COLO829 (cell line): ENCODE measurements at places on chromosomes 7 and 10.

DNA sequence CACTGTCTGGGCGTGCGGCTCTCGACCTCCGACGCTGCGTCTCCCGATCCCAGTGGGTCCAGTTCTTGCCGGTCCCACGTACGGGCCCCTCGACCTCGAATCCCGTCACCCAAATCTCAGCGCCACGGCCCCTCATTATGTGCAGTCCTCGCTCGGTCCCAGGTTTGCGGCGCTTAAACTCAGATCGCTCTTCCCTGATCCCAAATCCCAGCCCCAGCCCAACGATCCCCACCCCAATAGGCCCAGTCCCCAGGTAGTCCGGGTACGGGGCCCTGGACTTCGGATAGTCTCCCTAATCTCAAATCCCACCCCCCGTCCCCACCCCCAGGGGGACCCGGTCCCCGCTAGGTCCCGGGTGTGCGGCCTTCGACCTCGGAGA, 666 bp downstream of the HNRNPF start:
- no peak for DNase-seq

DNA sequence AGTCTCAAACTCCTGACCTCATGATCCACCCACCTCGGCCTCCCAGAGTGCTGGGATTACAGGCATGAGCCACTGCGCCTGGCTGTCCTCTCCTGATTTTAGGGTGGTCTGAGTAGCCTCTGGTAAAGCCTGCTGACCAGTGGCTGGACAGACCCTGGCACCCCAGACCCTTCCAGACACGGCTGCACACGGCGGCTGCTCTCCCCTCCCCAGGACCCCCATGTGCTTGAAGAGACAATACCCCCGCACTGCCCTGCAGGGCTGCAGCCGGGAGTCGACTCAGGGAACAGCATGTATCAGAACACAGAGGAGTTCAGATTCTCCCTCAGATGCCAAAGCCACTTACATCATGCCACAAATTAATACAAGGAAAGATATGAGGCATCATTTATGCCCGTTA, 58.3 kb upstream of the CFAP46 start:
- no peak for DNase-seq

GRCh38 chr10:23099816-23100215, 4.4 kb downstream of the MSRB2 start:
- no peak for DNase-seq

GRCh38 chr7:110442381-110442837, 648.5 kb upstream of the LRRN3 start:
- peak; percentile 48 for DNase-seq

GRCh38 chr7:21898265-21898930, 47.3 kb downstream of the CDCA7L start:
- DNase-seq: no peak

DNA sequence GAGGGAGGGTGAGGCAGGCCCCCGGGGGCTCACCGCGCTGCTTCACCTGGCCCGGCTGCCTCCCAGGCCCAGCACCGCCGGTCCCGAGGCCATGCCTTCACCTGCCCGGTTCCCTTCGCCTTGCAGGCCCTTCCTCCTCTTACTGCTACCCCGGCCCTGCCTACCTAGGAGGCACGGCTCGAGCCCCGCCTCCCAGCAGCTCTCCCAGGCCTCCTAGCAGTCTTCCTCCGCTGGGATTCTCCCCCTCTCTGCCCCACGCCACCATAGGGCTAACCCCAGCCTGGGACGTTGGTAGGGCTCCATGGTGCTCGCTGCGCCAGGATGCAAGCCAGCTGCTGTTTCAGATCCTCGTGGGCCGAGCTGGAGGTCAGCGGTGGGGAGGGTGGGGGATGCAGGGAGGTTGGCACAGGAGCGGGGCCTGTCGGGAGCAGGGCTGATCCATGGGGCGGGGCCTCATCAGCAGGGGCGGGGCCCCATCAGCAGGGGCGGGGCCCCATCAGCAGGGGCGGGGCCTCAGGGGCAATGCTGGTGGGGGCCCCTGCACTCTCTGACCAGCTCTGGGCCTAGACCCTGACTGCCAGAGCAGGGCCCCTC, 63.3 kb downstream of the RASGEF1A start:
- DNase-seq: no peak

- DNase-seq: no peak
Measured at GRCh38 chr7:117800406-117800805, 72.8 kb downstream of the CTTNBP2 start.

- DNase-seq: no peak
Measured at GRCh38 chr7:22002726-22003125, 57.0 kb upstream of the CDCA7L start.

DNA sequence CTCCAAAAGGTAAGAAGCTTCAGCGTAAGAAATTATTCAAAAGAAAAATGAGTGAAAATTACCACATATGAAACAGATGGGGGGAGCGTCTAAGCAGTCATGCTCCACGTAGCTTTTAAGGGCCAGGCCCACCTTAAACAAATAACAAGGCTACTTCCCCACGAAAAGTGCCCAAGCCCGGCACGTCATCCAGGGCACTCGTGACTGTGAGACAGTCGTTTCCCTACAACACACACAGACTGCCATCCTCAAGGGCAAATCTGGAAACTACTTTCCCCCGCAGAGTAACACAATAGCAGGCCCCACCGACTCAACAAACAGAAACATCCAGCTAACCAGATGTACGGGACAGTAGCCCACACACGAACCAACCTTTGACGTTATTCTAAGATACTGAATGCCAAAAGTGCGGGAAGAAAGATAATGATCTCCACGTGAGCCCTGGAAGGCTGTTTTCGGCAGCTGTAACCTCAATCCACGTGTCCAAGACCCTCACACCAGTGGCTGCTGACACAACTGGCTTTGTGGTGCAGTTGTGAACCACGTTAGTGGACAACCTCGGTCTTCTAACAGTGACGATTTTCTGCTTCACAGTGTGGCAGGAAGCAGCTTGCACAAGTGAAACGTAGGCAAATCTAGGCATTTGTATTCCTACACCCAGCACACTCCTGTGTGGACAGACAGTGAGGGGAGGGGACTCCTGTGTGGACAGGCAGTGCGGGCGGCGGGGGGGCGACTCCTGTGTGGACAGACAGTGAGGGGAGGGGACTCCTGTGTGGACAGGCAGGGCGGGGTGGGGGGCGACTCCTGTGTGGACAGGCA, 251.7 kb downstream of the ZMYND11 start:
- DNase-seq: no peak

DNA sequence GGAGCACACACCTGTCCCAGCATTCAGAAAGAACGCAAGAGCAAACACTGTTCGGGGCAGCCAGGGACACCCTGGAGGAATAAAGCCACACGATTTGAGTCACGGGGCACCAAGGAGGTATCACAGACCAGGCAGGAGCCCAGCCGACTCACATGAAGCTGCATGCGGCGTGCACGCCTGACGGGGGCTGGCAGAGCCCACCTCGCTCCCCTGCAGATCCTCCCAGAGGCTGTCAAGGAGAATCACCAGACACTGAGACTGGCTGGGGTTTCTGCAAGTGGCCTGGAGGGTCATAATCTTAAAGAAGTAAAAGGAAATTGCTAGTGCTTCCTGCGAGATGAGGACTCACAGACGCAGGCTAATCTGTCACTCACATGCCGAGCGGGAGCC, 61.6 kb downstream of the TCERG1L start:
- DNase-seq: no peak

DNA sequence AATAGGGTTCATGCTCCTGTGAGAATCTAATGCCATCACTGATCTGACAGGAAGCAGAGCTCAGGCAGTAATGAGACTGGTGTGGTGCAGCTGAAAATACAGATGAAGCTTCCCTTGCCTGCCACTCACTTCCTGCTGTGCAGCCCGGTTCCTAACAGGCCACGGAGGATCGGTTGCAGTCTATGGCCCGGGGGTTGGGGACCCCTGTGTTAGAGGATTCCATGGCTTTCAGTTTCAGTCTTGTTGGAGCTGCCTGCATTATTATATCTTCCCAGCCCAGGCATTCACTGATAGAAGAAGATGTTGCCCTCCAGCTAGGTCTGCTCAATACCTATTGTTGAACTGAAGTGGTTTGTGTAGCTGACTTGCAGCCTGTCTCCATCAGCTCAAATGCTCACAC, 1298.8 kb downstream of the TYW1 start:
- DNase-seq: no peak

- DNase-seq: no peak
Measured at GRCh38 chr10:71044720-71045119, 156.4 kb upstream of the PCBD1 start.

DNA sequence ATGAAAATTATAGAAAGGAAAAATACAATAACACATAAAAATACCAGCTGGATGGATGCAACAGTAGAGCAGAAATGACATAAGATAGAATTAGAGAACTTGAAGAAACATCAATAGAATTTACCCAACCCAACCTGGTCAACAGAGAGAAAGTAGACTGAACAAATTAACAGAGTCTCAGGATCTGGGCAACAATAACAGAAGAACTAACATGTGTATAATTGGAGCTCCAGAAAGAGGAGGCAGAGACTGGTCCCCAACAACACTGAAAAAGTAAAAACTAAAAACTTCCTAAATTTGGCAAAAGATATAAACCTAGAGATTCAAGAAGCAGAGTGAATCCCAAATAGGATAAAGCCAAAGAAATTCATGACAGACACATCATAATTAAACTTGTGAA, 458.8 kb downstream of the RPS24 start:
- no peak for DNase-seq

GRCh38 chr10:6133331-6134098, 44.7 kb downstream of the RBM17 start:
- DNase-seq: no peak

DNA sequence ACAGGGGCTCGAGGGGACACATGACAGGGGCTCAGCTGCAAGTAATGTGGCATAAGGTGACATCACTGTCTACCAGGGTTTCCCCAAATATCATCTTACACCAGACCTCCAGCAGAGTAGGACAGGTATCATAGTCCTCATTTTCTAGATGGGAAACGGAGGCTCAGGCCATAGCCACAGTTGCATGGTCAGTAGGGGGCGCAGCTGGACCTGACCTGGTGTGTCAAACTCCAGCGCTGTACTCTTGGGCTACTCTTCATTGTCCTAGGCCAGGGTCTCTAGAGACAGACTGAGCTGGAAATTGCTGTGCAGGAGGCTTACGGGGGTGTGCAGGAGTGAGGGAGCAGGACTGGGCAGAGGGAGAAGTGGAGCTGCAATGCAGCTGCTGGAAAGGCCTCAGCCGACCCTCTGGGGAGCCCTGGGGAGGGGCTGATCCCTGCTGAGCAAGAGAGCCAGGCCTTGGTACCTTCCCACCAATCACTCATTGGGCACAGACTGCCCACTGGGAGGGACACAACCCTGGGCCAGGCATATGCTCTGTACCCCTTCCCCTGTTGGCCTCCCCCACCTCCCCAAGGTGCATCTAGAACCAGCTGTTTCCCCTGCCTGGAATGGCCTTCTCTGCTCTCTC, 89.9 kb downstream of the CDH23 start:
- peak; percentile 31 for DNase-seq

GRCh38 chr10:7891634-7892033, 73.3 kb downstream of the TAF3 start:
- no peak for DNase-seq

DNA sequence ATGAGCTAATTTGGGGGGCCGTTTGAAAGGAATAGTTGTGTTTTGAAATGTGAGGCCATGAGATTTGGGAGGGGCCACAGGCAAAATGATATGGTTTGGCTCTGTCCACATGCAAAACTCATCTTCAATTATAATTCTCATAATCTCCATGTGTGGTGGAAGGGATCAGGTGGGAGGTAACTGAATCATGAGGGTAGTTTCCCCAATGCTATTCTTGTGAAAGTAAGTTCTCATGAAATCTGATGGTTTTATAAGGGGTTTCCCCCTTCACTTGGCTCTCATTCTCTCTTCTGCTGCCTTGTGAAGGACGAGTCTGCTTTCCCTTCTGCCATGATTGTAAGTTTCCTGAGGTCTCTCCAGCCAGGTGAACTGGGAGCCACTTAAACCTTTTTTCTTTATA, 490.8 kb upstream of the GRM3 start:
- DNase-seq: no peak

DNA sequence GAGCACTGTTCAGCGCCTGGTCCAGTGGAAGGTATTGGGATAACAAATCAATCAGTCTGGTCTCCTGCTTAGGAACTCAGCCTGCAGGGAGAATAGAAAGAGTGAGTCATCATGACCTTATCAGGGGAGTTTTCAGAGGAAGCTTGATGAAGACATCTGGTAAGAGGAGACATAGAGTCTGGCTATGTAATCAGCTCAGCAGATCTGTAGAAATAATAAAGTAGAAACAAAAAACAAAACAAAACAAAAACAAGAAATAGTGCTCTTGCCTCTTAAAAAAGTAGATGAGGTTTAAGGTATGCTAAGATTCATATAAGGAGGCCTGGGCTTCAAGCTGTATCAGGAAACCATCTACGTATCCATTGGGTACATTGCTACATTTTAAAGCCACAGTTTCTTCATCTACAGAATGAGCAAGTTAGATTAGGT, 14.4 kb downstream of the TAS2R41 start:
- peak; percentile 59 for DNase-seq

DNA sequence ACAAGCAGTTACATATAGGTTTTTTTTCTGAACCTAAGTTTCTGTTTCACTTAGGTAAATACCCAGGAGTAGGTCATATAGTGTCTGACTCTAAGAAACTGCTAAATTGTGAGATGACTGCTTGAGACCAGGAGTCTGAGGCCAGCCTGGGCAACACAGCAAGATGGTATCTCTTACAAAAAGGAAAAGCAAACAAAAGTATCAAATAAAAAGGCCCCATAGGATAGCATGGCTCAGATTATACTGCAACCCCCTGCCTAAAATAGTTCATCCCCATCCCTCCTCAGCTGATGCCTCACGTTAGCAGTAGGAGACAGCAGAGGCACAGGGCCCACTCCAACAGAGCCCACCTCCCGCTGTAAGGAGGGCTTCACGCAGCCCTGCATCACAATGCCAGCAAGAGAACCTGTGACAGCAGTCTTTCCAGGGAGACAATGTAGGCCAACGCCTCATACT, 90.3 kb downstream of the SRPK2 start:
- DNase-seq: no peak

- DNase-seq: no peak
Measured at GRCh38 chr10:121015916-121016315, 164.8 kb downstream of the WDR11 start.

- no peak for DNase-seq
Measured at GRCh38 chr7:562789-563628, 43.4 kb upstream of the PDGFA start.

- DNase-seq: no peak
Measured at GRCh38 chr10:29687421-29688164, 52.8 kb upstream of the SVIL start.

GRCh38 chr7:106720641-106721040, 59.7 kb upstream of the CCDC71L start:
- DNase-seq: peak; percentile 40

DNA sequence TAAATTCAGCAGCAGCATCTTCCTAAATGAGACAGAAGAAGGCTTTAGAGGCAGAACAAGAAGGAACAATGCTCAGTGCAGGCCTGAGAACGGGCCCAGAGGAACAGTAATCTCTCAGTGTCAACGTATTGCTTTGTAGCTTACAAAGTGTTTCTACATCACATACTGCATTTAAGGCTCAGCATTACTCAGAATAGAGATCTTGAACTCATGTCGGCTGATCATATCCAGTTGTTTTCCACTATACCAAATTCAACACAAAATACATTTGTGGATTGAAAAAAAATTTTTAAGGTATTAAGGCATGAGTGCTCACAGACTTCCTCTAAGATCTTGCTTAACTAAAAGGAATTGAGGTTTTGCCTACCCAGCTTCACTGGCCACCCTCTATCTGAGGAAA, 325.1 kb downstream of the HPSE2 start:
- no peak for DNase-seq
